ENCODE measurements at places on chromosomes 12 and 14. TPM values are rescaled to one million over a fixed set of nuclear protein-coding genes. Genes with fewer than 3 reads are reported as not detected.

- no peak for DNase-seq
Observed at GRCh38 chr12:13591059-13591458, 390.3 kb downstream of the GRIN2B start.

TAS2R42 gene
- not detected for total RNA-seq

- no peak for DNase-seq
Observed at GRCh38 chr14:53551862-53552261, 398.7 kb upstream of the DDHD1 start.

- DNase-seq: no peak
Observed at GRCh38 chr12:7221486-7221885, 32.0 kb downstream of the PEX5 start.

SLC5A8 gene
- total RNA-seq: not detected

- no peak for DNase-seq
Observed at GRCh38 chr14:101564819-101565698, 3.8 kb downstream of the DIO3 start.

DAZAP2 gene
- total RNA-seq: 127 TPM

DNA sequence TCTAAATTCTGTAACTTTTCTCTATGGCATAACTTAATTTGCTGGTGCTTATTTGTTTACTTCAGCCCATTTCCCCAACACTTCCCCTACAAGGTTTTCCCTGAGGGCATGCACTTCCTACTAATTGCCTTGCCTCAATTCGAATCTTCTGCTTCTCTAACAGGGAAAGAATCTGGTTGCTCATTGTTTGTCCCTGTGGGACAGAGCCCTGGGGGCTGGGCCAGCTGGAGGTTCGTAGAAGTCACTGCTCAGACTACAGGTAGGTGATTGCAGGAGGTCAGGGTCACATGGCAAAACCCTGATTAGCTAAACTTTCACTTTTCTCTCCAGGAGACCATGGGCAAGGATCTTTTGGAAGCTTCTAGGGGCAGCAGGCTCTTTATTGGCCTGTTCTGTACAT is 72.0 kb downstream of the ZFC3H1 start:
- DNase-seq: no peak

DNA sequence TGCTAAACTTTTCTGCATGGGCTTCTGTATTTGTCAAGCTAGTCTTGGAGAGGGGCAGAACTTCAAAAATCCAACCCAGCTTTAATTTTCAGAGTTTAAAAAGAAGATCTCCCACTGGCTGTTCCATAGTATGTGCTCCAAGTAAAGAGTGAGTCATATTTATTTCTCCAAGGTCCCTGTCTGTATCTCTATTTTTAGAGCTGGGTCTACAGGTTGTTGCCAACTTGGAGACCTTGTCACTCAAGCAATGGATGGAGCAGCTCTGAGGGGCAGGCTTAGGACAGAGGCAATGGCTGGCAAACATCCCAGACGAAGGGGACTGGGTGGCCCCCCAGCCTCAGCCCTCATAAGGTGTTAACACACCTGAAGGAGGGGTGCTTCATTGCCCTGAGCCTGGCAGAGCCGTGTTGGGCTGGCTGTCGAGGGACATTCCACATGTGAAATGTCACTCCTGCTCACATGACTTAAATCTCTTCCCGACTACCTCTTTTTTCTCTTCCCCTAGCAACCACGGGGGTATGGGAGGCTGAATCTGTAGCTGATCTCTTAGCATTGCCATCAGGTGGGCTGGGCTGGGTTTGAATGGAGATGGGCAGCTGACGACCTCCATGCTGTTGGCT is 103.1 kb downstream of the SMOC1 start:
- DNase-seq: no peak
